ENCODE measurements at places on chromosomes 16 and 17. TPM values are rescaled to one million over a fixed set of nuclear protein-coding genes. Genes with fewer than 3 reads are reported as not detected.

Gene GNGT2
- total RNA-seq: 1.5 TPM

Gene RNF222
- not detected for total RNA-seq

Gene NOD2
- 0.02 TPM for total RNA-seq

Gene TMEM107
- total RNA-seq: 22.6 TPM

Gene NPIPA3
- total RNA-seq: 1.8 TPM

Gene FBXO39
- not detected for total RNA-seq

Gene BEAN1
- total RNA-seq: 3.8 TPM

Gene TMEM231
- 9.0 TPM for total RNA-seq

Gene HBA1
- total RNA-seq: 2.3 TPM

Gene C17orf67
- 2.4 TPM for total RNA-seq

Gene ABCC6
- 1.6 TPM for total RNA-seq

Gene C16orf46
- 0.87 TPM for total RNA-seq

Gene NPW
- total RNA-seq: 1.0 TPM

Gene ANKRD40CL
- total RNA-seq: not detected

Gene PLA2G10
- total RNA-seq: not detected

Gene GNAO1
- total RNA-seq: 0.36 TPM

Gene ARHGDIA
- total RNA-seq: 635 TPM

All from A549 treated with ZK216348 at 1 μM for 4 hours (cell line).